ENCODE measurements at places on chromosomes 2 and 18. TPM values are rescaled to one million over a fixed set of nuclear protein-coding genes. Genes with fewer than 3 reads are reported as not detected.

- no peaks in the 10 kb centered on the region for H3K36me3 ChIP-seq
- no peaks in the 10 kb centered on the region for H3K27me3 ChIP-seq
- H3K4me1 ChIP-seq, result no peaks in the 10 kb centered on the region
- no peak overlapping the region for H3K27ac ChIP-seq
- no peak overlapping the region for H3K4me3 ChIP-seq
Measured at GRCh38 chr2:75705921-75706320, 4.8 kb downstream of the GCFC2 start.

GRCh38 chr2:238289574-238289973, 1.2 kb upstream of the PER2 start:
- H3K27ac ChIP-seq, result peak overlapping the region; percentile 80
- peak overlapping the region; percentile 73 for H3K4me3 ChIP-seq
- no peaks in the 10 kb centered on the region for H3K27me3 ChIP-seq
- H3K4me1 ChIP-seq, result peaks cover 23% of the 10 kb centered on the region
- H3K36me3 ChIP-seq, result no peaks in the 10 kb centered on the region

- no peaks in the 10 kb centered on the region for H3K36me3 ChIP-seq
- DNase-seq, result no peak
- H3K27ac ChIP-seq, result no peak overlapping the region
Measured at GRCh38 chr2:88603146-88603545, 24.1 kb downstream of the EIF2AK3 start.

DNA sequence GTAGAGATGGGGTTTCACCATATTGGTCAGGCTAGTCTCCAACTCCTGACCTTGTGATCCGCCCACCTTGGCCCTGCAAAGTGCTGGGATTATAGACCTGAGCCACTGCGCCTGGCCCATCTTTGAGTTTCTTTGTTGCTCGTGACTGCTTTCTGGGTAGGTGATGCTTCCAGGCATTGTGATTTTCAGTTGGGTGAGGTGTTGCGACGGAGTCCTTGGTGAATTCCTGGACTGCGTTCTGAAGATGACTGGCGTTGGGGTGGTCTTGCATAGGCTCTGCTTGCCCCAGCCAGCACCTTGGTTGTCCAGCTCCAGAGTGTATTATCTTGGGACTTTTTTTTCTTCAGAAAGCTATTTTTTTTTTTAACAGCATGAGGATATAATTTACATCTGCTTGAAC, 103.4 kb downstream of the DCDC2C start:
- no peak overlapping the region for H3K27ac ChIP-seq
- no peak for DNase-seq
- H3K36me3 ChIP-seq, result no peaks in the 10 kb centered on the region
- H3K4me1 ChIP-seq, result no peaks in the 10 kb centered on the region
- H3K27me3 ChIP-seq, result no peaks in the 10 kb centered on the region
- no peak overlapping the region for H3K4me3 ChIP-seq

- no peak overlapping the region for H3K4me3 ChIP-seq
- no peaks in the 10 kb centered on the region for H3K36me3 ChIP-seq
- no peak overlapping the region for H3K27ac ChIP-seq
- no peaks in the 10 kb centered on the region for H3K27me3 ChIP-seq
Measured at GRCh38 chr2:224959556-224959955, 82.7 kb downstream of the DOCK10 start.

GRCh38 chr2:230496891-230497290, 80.9 kb downstream of the SP100 start:
- H3K36me3 ChIP-seq, result peaks cover 48% of the 10 kb centered on the region
- H3K4me1 ChIP-seq, result peaks cover 9% of the 10 kb centered on the region
- no peaks in the 10 kb centered on the region for H3K27me3 ChIP-seq
- no peak overlapping the region for H3K4me3 ChIP-seq

DNA sequence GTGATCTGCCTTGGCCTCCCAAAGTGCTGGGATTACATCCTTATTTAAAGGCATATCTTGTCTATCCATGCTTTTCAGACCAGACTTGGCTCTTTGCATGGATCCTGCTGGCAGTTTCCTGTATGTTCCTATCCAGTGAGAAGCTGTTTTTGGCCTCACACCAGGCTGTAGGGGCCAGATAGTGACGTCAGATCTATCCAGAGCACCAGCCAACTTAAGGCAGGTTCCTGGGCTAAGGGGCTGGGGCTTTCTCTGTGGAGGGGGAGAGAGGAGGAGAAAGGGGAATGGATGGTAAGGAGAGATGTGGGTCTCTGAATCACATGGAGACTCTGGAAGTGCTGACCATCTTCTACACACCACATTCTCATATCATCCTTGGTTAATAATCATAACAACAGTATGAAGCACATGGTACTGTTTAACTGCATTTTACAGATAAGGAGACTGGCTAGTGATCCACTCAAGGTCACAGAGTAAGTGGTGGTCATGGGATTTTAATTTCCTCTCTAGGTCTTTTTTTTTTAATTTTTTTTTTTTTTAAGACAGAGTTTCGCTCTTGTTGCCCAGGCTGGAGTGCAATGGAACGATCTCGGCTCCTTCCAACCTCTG, 2.0 kb upstream of the FAM117B start:
- H3K27me3 ChIP-seq, result no peaks in the 10 kb centered on the region
- no peak overlapping the region for H3K27ac ChIP-seq
- peaks cover 13% of the 10 kb centered on the region for H3K4me1 ChIP-seq
- DNase-seq, result no peak

GRCh38 chr2:69601179-69601612, 42.3 kb downstream of the AAK1 start:
- no peaks in the 10 kb centered on the region for H3K27me3 ChIP-seq
- no peak overlapping the region for H3K4me3 ChIP-seq
- DNase-seq, result no peak
- H3K27ac ChIP-seq, result peak overlapping the region; percentile 47

GRCh38 chr18:43661570-43661969, 384.3 kb upstream of the SYT4 start:
- H3K36me3 ChIP-seq, result no peaks in the 10 kb centered on the region
- no peak for DNase-seq
- no peak overlapping the region for H3K27ac ChIP-seq
- no peaks in the 10 kb centered on the region for H3K4me1 ChIP-seq
- no peak overlapping the region for H3K4me3 ChIP-seq

GRCh38 chr18:50790241-50790640, 29.6 kb downstream of the MRO start:
- H3K4me1 ChIP-seq, result no peaks in the 10 kb centered on the region
- no peak overlapping the region for H3K27ac ChIP-seq
- no peak for DNase-seq
- no peaks in the 10 kb centered on the region for H3K36me3 ChIP-seq

DNA sequence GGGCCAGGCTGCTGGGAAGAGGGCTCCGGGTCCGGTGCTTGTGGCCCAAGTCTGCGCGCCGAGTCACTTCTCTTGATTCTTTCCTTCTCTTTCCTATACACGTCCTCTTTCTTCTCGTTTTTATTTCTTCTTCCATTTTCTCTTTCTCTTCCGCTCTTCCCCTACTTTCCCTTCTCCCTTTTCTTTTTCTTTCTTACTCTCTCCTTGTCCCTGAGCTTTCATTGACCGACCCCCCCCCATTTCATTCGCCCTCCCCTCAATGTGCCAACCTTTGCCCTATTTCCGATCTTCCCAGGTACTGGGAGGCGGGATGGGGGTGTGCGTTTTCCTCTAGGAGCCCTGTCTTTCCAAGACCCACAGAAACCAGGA, 1.8 kb downstream of the ONECUT2 start:
- no peak overlapping the region for H3K4me3 ChIP-seq
- no peak for DNase-seq
- no peak overlapping the region for H3K27ac ChIP-seq
- peaks cover 29% of the 10 kb centered on the region for H3K27me3 ChIP-seq

DNA sequence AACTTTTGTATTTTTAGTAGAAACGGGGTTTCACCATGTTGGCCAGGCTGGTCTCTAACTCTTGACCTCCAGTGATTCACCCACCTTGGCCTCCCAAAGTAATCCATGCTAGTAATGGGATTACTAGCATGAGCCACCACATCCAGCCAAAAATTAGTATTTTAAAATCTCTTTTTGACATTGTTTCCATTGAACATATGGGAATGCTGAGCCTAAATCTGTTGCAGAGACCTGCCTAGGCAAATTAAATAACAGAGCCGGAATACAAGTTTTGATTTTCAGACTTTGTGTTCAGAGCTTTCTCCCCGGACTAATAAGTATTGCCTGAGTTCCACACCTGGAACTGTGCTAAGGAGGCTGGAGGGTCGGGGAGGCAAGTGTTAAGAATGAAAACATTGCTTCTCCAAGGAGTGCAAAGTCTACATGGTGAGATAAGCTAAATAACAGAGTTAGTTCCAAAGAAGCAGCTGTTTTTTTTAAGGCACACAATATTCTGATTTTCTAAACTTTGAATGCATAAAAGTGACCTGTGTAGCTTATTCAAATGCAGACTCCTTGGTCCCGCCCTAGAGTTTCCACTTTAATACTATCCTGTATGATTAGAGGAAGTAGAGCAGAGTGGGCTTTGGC, 150.6 kb upstream of the CELF4 start:
- no peaks in the 10 kb centered on the region for H3K4me1 ChIP-seq
- no peak for DNase-seq
- H3K27me3 ChIP-seq, result no peaks in the 10 kb centered on the region
- no peak overlapping the region for H3K4me3 ChIP-seq
- H3K27ac ChIP-seq, result no peak overlapping the region

DNA sequence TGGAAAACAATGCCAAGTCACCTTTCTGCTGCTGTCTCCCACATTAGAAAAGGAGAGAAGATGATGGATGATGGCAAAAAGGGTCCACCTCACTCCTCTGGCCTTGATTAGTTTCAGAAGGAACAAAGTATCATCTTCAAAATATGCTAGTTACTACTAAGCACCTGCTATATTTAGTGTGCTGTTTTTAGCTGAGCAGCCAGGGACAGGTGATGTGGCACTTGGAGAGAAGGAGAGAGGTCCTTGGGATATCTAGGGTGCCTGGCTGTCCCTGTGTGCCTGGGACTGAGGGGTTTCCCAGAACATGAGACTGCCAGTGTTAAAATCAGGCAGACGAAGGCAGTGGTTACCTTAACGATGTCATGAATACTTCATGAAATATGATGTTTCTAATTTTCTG, 235.5 kb upstream of the NT5C1B start:
- no peak overlapping the region for H3K4me3 ChIP-seq
- no peaks in the 10 kb centered on the region for H3K4me1 ChIP-seq
- no peak for DNase-seq
- H3K27ac ChIP-seq, result no peak overlapping the region
- H3K36me3 ChIP-seq, result no peaks in the 10 kb centered on the region
- H3K27me3 ChIP-seq, result no peaks in the 10 kb centered on the region

DNA sequence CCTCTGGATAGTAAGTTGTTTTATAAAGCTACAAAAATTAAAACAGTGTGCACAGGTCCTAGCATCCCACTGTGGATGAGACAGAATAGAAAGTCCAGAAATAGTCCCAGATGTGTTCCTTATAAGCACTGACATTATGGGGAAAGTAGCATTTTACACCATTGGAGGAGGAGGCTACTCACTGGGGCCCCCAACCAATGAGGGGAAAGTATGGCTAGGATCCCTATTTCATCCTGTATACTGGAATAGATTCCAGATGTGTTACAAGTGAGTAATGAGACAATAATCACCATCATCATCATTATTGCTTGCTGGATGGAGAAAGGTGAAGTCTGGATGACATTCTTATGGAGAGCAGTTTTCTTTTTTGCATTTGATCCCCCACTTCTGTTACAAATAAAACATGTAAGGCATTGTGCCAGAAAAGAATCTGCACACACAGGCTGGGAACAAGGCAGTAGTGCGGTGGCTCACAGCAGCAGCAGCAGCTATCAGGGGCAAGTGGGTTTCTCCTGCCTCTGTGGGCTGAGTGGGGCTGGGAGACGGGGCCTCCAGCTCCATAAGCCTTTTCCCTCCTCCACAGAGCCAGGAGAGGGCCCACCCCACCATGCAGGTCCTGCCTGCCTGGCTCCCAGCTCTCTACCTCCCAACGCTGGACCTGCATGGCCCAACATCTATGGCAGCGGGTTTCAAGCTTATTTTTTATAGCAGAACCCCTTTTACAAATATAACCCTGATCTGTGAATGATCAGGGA, 5.0 kb downstream of the ARID5A start:
- no peak overlapping the region for H3K4me3 ChIP-seq
- DNase-seq, result no peak
- peaks cover 4% of the 10 kb centered on the region for H3K36me3 ChIP-seq
- peaks cover 48% of the 10 kb centered on the region for H3K4me1 ChIP-seq
- no peaks in the 10 kb centered on the region for H3K27me3 ChIP-seq

GRCh38 chr2:147031897-147032296, 812.9 kb upstream of the ACVR2A start:
- no peaks in the 10 kb centered on the region for H3K27me3 ChIP-seq
- no peak overlapping the region for H3K27ac ChIP-seq
- no peak overlapping the region for H3K4me3 ChIP-seq

ACVR1C gene
- 0.73 TPM for total RNA-seq

ARHGAP15 gene
- 164 TPM for total RNA-seq

MAP3K20 gene
- total RNA-seq, result 0.40 TPM

PLA2R1 gene
- total RNA-seq, result not detected

CCNT2 gene
- 73.5 TPM for total RNA-seq

ABCG8 gene
- total RNA-seq, result not detected

RIT2 gene
- not detected for total RNA-seq

ZSWIM2 gene
- not detected for total RNA-seq

NAB1 gene
- 23.4 TPM for total RNA-seq

POTEJ gene
- total RNA-seq, result not detected

Data from naive thymus-derived CD4-positive, alpha-beta T cell (primary cell).